ENCODE measurements at places on chromosomes 1 and 21. TPM values are rescaled to one million over a fixed set of nuclear protein-coding genes. Genes with fewer than 3 reads are reported as not detected.

Gene LRRN2
- total RNA-seq, result not detected

Gene C1QA
- 0.22 TPM for total RNA-seq

Gene CD1B
- not detected for total RNA-seq

Gene S100A14
- total RNA-seq, result not detected

Gene LY9
- total RNA-seq, result 16.5 TPM

Gene RNF11
- total RNA-seq, result 37.4 TPM

Gene USP25
- 32.9 TPM for total RNA-seq

Gene LINGO4
- 0.09 TPM for total RNA-seq

Gene PDC
- total RNA-seq, result not detected

Gene FAM163A
- total RNA-seq, result not detected

Gene ILDR2
- total RNA-seq, result 4.4 TPM

Gene TSPAN2
- 1.3 TPM for total RNA-seq

Gene ABL2
- 6.7 TPM for total RNA-seq

Gene SH2D2A
- 163 TPM for total RNA-seq

Gene RHD
- not detected for total RNA-seq

Gene ATAD3C
- 0.53 TPM for total RNA-seq

Gene SPRR1B
- not detected for total RNA-seq

Gene TCHH
- 0.09 TPM for total RNA-seq

Gene CD1D
- not detected for total RNA-seq

Gene TRIM67
- total RNA-seq, result not detected

Gene VAV3
- 4.4 TPM for total RNA-seq

Gene MTOR
- total RNA-seq, result 55.2 TPM

Measured in CD8-positive, alpha-beta memory T cell (primary cell).